GM12878 (cell line): ENCODE measurements at places on chromosomes 4 and X.
A peak's percentile ranks its signal among the peaks of the same experiment; 100 is the strongest.

DNA sequence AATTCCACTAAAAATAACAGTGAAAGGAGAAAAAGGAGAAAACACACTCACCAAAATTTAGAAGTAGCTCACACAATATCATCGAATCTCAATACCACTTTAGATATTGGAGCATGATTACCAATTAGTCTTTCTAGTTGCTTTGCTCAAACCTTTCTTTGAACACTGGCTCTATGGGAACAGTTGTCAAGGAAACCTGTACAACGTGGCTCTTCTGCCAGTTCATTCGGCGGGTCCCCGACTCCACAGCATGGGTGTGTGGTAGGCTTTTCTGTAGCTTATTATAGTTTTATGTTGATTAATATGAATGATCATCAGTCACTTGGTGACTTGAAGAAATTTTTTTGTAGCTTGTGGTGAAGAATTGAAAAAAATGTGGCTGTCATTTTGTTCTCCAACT lies 50.2 kb upstream of the TMEM150C start:
- DNase-seq = no peak

GRCh38 chr4:174397366-174398155 lies 113.8 kb downstream of the CEP44 start:
- no peak for DNase-seq

GRCh38 chr4:6424425-6424824 lies 48.0 kb downstream of the PPP2R2C start:
- no peak for DNase-seq

GRCh38 chr4:38803833-38804653 lies 548 bp downstream of the TLR1 start:
- DNase-seq = peak; percentile 99

- no peak for DNase-seq
These were observed 14.7 kb downstream of the TBC1D14 start for GRCh38 chr4:6924361-6924779.

DNA sequence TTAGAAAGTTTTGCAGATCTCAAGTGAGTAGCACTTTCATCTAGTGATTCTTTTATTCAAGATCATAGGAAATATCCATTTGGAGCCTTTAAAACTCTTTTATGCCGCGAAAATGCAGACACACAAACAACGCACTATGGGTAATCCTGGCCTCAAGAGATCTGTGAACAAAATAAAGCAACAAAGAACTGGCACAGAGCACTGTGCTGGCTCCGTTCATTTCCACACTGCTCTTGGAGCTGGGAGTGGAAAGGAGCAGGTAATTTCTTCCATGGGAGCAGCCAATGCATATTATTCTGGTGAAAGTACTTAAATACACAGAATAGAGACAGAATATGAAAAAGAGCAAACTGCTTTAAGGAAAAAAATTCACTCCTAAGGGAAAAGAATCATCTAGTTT lies 172.7 kb upstream of the FRG1 start:
- DNase-seq = no peak

- no peak for DNase-seq
These were observed 1.3 kb downstream of the SHOX start for GRCh38 chrX:631802-632365.

- no peak for DNase-seq
These were observed 108.9 kb downstream of the FHIP1A start for GRCh38 chr4:151517896-151518295.

DNA sequence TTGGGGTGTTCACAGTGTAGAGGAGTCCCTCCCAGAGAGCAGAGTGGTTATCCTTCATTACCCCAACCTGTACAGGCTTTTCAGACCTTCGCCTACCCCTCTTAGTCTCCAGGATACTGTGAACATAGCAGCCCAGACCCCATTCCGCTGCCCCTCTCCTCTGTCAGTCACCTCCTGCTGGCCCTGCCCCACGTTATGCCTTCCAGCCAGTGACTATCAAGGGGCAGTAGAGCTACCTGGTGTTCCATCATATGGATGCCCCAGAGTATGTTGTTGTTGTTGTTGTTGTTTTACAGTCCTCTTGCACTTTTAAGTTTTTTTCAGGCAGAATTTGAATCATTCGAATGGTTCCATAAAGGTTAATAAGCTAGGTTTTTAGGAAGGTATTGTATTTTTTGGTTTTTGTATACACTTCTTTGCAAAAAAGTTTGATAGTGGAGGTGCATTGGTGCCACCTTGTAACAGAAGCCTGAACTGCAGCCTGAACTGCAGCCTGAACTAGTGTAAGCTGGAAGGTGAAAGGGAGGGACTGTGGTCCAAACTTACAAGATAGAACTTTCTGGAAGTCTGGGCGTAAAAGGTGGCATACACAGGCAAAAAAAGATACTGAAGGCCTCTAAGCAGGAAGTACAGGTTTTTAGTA lies 101.4 kb upstream of the RAB40AL start:
- no peak for DNase-seq

- DNase-seq = no peak
These were observed 194.6 kb upstream of the STK26 start for GRCh38 chrX:131828482-131828881.

GRCh38 chr4:60296386-60296785 lies 903.7 kb upstream of the ADGRL3 start:
- DNase-seq = no peak

DNA sequence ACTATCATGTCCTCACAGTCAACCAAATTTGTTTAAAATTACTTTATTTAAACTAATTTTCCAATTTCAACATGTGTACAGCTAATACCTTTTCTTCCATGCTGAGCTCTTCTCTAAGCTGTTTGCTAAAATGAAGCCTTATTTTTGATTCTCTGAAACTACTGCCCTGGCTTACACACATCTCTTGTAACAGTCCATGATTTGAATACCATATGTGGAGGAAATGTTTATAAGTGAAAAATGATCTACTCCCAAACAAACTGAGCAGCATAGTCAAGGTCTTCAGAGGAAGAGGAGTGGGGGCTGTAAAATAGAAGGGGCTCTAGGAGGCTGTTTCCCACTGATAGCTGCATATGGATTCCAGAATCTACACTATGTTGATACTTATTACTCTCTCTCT lies 188.7 kb downstream of the ANKRD50 start:
- no peak for DNase-seq

DNA sequence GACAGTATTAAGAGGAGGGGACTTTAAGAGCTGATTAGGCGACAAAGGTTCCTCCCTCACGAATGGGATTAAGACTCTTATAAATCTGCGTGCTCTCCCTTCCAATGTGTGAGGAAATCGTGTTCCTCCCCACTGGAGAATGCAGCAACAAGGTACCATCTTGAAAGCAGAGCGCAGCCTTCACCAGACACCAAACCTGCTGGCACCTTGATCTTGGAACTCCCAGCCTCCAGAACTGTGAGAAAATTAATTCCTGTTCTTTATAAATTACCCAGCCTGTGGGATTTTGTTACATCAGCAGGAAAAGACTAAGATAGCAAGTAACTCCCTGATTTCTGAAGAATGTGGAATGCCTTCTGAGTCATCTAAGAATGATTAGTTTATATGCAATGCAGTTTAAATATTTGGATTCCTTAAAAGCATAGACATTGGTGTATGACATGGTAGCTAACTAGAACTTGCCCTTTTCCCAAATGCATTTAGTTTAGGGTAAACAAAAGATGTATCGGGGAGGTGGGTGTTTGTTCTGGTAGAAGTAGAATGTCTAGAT lies 86.1 kb downstream of the USP46 start:
- DNase-seq = no peak

DNA sequence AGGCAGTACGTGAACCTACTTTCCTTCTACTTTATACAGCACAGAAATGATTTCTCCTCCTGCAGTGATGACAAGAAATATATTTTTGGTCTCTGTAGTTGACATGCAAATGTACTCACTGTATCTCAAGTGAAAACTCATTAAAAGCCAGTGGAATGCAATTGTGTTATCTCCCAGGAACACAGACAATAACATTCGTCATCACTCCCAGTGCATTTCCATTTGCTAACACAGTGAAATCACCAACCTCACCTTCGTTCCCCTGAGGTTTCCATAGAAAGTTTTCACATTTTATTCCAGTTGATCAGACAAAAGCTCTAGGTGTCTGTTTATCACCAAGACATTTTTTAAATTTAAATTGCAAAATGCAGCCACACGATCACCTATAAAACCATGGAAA lies 2.5 kb upstream of the SPANXD start:
- DNase-seq = no peak

GRCh38 chrX:85992811-85993229 lies 54.5 kb downstream of the CHM start:
- no peak for DNase-seq

- DNase-seq = no peak
These were observed 287.2 kb upstream of the CT83 start for GRCh38 chrX:116749943-116750342.

DNA sequence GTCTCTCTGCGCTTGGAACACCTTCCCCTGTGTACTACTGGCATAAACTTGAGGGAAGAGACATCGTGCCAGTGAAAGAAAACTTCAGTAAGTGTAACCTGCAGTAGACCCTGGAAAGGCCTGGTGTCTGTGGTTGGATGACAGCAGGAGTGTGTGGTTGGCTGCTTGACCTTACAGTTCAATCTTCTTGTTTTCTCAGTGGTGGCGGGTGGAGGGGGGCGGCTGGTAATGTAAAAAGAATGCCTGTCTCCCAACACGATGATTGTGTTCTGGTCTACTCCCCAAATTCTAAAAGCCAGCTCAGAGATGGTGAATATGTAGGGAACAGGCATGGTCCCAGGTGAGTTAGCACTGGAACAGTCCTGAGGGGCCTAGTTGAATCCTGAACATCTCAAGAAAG lies 18.6 kb downstream of the PSMD10 start:
- DNase-seq = no peak

GRCh38 chr4:82017680-82018079 lies 356.1 kb downstream of the HNRNPD start:
- no peak for DNase-seq

DNA sequence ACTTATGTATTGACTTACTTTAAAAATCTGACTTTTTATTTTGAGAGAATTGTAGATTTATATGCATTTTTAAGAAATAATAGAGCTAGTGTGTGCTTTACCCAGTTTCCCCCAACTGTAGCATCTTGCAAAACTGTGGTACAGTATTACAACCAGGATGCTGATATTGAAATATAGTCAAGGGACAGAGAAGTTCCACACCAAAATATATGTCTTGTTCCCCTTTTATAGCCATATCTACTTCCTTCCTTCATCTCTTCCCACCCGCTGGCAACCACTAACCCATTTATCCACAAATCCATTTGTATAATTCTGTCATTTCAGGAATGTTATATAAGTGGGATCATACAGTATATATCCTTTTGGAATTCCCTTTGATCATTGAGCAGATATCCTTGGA lies 16.8 kb downstream of the KDM6A start:
- no peak for DNase-seq
